Renal pelvis (tissue), 12 donors: ENCODE measurements at places on chromosomes 2 and 18.

- no peak for DNase-seq
These were observed 249.7 kb downstream of the IKZF2 start for GRCh38 chr2:212901604-212902275.

DNA sequence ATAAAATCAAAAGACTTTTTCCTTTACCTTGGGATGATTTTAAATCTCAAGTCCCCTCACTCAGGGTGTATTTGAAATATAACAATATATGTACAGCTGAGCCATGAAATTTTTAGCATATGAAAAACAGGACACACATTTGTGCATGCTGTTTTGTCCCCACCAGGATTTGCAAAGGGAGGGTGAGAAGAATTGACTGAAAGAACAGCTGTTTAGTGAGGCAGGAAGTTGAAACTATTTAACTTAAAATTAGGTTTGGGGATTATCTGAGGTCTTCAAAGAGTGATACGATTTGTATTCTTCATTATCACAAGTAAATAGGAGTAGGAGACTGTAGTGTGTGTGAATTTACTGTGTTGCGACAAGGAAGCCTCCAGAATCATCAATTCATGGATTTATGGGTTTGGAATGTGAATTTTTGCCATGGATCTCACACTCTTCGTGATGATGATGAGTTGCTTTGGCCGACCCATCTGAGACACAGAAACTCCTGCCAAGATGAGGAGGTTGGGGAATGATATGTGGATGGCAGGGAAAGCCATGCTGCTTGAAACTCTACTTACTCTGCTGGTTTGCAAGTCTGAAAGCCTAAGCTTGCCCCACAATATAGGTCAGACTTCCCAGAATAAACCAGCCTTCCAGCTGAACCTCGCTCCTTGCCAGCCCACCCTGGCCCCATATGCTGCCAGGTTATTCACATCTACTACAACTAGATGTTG lies 31.0 kb upstream of the SPATS2L start:
- no peak for DNase-seq

DNA sequence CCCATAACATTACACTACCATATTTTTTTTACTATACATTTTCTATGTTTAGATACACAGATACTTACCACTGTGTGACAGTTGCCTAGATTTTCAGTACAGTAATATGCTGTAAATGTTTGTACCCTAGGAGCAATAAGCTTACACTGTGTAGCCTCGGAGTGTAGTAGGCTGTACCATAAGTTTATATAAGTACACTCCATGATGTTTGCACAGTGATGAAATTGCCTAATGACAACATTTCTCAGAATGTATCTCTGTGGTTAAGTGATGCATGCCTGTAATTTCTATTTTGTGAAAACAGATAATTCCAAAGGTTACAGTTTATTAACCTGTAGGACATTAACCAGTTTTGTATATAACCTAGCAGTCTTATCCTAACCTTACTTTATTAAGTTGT lies 128.1 kb upstream of the RBMS1 start:
- no peak for DNase-seq

DNA sequence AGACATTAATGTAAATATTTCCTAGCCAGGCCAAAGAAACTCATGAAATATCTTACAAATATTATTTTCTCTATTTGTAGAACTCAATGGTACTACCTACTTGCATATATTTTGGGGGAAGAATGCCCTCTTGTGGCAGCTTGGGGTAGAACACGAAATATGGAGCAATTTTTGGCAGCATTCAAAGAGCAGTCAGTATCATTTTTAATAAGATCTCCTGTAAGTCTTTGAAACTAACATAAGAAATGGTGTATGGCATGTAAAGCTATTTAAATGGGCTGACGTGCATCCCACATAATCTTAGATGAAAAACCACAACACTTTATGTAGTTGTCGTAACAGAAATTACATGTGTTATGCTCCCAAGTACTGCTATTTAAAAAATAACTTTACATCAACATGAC lies 62.3 kb upstream of the CCDC195 start:
- DNase-seq, result peak; percentile 34

DNA sequence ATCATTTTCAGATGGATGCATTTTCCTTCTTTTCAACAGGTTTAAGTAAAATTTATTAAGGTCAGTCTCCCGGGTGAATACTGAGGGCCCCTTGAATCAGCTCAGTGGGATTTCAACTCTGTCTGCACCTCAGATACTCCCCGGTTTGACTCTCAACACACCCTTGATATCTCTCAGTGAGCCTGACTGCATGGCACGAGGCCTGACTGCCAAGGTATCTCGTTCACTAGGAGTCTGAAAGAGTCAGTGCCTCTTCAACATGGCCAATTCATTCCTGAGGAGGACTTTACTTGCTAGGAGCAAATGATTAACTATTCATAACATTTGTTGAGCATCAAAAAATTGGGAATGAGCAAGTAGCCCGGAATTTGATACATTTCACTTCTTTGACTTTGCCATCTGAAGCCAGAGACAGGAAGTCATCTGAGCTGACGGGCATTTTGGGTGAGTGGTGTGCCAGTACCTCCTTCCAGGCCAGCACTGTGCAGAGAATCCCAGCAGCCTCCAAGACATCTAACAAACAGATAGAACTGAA lies 81.0 kb downstream of the VAPA start:
- no peak for DNase-seq

DNA sequence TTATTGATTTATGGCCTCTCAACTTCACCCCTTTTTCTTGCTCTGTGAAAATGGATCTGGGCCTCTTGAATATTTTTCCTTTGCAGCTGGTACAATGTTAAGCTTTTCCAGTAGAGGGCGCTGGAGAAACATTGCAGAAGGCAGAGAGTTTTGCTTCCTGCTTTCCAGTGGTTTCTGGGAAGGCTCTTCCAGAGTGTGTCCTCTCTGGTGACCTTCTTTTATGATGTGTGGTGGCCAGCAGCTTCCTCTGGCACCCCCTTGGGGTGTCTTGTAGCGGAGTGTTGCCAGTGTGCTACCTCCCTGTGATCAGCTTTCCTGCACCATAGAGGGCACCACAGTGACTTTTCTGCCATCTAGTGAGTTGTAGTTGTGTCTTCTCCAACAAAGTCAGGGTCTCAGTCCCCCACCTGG lies 25.4 kb upstream of the MGAT5 start:
- no peak for DNase-seq

DNA sequence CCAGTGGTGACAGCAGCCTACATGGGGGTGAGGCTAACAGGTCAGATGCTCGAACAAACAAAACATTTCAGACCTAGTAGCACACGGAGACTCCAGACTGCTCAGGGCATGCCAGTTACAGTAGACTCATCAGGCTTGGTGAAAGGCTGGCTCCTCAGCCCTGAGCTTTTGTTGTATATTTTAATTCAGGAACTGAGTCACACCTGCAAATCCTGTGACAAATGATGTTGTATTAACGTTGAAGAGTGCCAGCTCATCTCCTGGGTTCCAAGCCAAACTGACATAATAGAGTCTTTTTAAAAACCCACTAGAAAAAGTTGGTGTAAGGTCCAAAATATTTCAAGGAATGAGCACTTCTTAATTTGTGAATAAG lies 65.3 kb downstream of the C1D start:
- DNase-seq, result no peak

- DNase-seq, result no peak
These were observed 142.3 kb upstream of the NRP2 start for GRCh38 chr2:205540036-205540435.

GRCh38 chr2:9657731-9658130 lies 26.9 kb upstream of the YWHAQ start:
- no peak for DNase-seq

- DNase-seq, result no peak
These were observed 14.2 kb downstream of the PMS1 start for GRCh38 chr2:189798312-189799029.

DNA sequence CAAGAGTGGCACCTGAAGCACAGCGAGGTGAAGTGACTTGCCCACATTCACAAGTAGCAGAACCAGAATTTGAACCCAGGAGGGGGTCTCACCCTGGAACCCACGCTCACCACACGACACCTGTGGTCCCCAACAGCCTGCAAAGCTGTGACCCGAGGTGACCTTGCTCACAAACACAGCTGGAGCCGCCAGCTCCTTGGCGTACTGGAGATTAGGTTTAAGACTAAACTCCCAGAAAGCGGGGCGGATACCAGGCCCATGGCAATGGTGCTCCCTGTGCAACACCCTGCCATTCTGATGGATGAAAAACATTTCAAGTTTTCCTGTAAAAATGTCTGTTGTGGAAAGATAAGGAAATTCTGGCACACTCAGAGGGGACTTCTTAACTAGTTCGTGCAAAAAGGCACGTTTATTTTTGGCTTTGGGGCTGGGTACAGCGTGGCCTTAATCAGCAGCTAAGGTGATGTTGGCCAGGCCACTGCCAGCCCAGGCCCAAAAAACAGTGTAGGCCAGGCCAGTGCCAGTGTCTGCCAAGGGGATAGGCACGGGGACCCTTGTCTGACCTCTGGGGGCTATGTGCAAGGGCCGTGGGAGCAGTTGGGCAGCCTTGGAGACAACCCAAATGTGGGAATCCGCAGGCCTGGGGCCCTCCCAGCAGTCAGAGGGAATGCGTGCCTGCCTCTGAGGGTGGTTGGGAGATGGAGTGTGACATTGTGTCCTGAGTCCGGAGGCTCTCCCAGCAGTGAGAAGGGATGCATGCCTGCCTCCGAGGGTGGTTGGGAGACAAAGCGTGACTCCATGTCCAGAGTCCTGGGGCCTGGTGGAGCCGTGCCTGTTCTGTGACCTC lies 185.0 kb upstream of the HS6ST1 start:
- DNase-seq, result no peak

GRCh38 chr2:161052214-161052613 lies 108.0 kb upstream of the TANK start:
- DNase-seq, result no peak

DNA sequence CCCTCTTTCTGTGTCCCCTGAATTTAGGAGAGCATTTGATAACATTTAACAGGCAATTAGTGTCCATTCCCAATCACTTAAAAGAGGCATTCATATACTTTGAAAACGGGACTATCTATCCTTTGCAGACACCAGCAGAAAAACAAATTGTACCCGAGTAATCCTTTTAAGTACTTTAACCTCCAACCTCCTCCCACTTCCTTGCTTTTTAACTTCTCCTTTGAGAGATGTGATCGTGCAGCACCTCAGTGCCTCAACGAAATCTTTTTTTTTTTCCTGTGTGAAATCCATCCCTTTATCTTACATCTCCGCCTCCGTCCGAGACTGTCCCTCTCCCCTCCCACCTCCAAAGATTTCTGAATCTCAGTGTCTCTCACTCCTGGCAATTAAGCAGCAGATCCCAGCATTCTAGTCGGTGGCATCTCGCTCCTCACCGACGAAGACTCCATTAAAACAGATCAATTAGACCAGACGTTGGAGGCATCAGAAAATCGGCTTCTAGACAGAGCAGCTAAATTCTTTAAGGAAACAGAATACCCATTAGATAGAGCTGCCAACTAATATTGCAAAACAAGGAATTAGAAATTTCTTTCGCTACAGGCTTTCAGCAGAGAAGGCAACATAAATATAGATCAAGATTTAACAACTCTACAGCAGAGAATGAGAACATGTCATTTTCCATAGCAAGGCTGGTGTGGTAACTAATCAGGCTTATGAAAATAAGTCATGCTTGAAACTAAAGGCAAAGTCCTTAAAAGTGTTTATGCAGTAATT lies 1.9 kb upstream of the TMEFF2 start:
- no peak for DNase-seq

DNA sequence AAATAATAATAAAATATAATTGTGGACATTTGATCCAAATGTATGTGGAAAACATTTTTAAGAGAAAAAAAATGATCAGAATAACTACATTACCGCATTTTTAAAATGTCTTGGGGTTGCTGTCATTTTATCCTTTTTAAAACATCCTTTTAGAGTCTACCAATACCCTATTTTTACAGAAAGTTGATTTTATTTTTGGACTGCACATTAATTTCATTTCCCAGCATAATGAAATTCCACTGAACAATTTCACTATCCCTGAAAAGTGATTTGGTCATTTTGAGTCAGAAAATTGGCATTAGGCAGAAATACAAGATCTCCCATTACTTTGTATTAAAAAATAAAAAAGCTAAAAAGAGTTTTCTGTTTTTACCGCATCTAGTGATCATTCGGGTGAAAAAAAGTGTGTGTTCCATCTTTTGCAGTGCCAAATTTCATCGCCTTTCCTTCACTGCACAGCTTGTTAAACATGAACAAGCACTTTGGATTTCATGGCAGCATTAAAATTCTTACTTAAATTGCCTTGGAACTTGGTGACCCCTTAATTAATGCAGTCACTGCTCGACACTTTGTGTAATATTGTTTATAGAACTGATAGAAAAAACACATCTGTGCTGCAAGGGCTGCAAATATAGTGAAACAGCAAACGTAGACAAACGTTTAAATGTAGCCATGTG lies 611.7 kb downstream of the TSN start:
- DNase-seq, result no peak

- DNase-seq, result no peak
These were observed 47.2 kb downstream of the PPM1B start for GRCh38 chr2:44215827-44216226.

- DNase-seq, result no peak
These were observed 66.4 kb downstream of the NEDD4L start for GRCh38 chr18:58110398-58110797.

DNA sequence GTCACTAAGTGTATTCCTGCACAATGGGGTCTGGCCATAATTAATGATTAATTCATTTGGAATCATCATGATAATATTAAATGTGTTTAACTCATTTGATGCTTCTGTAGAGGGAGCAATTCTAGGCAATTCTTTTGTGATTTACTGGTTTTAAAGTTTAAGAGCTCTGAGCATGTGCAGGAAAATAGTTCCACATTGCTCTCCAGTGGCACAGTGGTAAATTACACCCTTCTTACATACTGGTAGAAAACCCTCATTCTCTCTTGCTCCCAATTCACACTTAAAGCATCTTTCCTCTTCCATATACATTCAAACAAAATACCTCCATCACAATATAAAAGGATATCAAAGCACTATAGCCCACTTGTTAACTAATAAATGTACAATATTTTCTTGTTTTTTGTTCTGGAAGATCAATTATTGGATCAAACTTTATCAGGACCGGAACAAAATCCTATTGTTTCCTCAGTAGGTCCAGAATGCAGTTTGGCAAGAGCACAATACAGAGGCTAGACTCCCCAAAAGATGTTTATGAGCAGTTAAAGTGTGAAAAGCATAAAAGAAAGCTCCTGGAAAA lies 844.3 kb downstream of the MBD2 start:
- DNase-seq, result peak; percentile 55

- no peak for DNase-seq
These were observed 31.6 kb upstream of the NCK2 start for GRCh38 chr2:105712981-105713596.

DNA sequence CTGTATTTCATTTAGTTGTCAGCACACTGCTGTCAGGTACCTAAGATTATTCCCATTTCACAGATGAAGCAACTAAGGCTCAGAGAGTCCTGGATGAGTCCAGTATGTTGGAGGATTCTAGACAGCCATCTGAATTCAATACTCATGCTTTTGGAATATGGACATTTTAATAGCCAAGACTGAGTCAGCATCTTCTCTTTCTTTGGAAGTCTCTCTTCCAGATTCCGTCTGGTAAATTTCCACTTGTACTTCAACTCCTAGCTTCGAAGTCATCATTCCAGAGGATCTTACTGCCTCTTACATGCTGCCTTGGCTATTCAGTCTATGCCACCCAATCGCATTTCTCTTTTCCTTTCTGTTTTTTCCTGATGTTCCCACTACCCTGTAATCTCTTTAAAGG lies 40.6 kb downstream of the INSIG2 start:
- no peak for DNase-seq
